ENCODE measurements at places on chromosomes 1 and 21. TPM values are rescaled to one million over a fixed set of nuclear protein-coding genes. Genes with fewer than 3 reads are reported as not detected.

Gene SLC6A9
- 1.0 TPM for total RNA-seq

Gene RNF223
- total RNA-seq = 16.2 TPM

DNA sequence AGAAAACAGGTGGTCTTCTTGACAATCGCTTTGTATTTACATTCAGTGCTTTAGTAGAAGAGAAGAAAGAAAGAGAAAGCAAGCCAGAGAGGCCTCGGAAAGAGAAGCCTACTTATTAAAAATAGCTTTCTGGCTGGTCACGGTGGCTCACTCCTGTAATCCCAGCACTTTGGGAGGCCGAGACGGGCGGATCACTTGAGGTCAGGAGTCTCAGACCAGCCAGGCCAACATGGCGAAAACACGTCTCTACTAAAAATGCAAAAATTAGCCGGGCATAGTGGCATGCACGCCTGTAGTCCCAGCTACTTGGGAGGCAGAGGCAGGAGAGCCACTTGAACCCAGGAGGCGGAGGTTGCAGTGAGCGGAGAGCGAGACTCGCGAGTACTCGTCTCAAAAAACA, 1.8 kb upstream of the SLC19A2 start:
- DNase-seq = no peak

GRCh38 chr1:161008869-161009510, 12.0 kb downstream of the F11R start:
- DNase-seq = no peak

GRCh38 chr1:238606896-238607295, 716.2 kb upstream of the ZP4 start:
- no peak for DNase-seq

Data from HT-29 (cell line).